ENCODE measurements at places on chromosomes 7 and 10.
A peak's percentile ranks its signal among the peaks of the same experiment; 100 is the strongest.

DNA sequence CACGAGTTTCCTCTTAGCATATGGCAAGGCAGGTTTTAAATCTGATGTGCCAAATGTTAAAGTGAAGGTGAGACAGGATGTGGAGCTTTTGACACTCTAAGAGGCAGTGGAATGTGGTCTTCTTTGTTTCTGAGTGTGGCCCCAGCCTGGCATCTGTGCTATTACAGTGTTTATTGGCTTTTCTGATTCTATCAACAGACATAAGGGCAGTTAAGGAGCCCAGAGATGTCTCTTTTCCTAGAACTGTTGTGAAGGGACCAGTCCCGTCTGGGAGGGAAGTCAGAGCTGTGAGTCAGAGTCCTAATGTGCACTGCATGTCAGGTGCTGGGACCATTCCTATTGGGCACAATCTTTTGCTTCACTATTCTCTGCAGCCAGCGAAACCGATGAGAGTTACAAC is 32.5 kb downstream of the TRUB1 start:
- peak; percentile 15 for DNase-seq

GRCh38 chr10:47380341-47381102 is 3.6 kb downstream of the ZNF488 start:
- DNase-seq = no peak

DNA sequence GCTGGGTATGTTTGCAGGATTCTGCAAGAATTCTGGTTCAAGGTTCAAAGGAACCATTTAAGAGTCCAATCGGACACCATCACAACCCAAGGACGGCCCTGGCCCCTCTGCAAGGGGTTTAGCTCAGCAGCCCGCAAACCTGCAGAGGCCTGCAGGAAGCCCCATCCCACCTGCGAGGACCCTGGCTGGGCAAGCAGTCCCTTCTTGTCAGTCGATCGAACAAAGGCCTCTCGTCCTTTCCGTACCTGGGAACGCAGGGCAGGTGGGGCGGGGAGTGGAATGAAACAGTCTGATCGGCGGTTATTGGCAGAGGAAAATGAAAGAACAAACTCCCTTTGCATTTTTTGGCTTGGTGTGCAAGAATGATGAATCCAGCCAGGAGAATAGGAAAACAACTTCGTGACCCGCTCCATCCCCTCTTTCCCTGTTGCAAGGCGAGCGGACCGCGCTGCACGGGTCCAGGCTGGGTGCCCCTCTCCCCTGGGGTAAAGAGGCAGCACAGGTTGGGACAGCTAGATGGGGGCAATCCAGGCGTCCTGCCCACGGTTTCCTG is 73.7 kb downstream of the INSIG1 start:
- DNase-seq = no peak

DNA sequence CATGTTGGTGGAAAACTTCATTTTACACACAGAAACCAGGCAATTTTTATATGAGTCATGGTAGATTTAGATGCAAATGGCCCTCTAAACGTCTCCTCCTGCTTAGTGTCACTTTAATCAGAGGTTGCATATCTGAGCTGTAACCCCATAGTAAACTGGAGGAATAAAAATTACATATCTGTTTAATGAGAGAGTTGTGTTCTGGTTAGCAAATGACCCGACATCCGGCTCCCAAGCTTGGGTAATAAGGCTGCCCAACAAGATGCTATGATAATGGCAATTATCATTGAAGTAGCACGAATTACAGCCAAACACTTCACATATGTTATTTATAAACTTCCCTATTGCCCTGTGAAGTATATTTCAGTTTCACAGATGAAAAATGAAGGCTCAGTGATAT is 10.6 kb upstream of the ADAM12 start:
- DNase-seq = no peak

GRCh38 chr10:102726274-102726673 is 11.8 kb downstream of the SFXN2 start:
- DNase-seq = no peak

GRCh38 chr7:92813390-92814024 is 22.9 kb downstream of the CDK6 start:
- peak; percentile 31 for DNase-seq

GRCh38 chr7:112546723-112547513 is 66.1 kb downstream of the LSMEM1 start:
- peak; percentile 5 for DNase-seq

Measured in choroid plexus epithelial cell (primary cell).